ENCODE measurements at places on chromosomes 12 and 14.

- no peak for DNase-seq
These were observed 135.7 kb downstream of the SCARB1 start for GRCh38 chr12:124727922-124728321.

GRCh38 chr14:47660158-47660557 is 15.2 kb downstream of the MDGA2 start:
- DNase-seq: no peak

DNA sequence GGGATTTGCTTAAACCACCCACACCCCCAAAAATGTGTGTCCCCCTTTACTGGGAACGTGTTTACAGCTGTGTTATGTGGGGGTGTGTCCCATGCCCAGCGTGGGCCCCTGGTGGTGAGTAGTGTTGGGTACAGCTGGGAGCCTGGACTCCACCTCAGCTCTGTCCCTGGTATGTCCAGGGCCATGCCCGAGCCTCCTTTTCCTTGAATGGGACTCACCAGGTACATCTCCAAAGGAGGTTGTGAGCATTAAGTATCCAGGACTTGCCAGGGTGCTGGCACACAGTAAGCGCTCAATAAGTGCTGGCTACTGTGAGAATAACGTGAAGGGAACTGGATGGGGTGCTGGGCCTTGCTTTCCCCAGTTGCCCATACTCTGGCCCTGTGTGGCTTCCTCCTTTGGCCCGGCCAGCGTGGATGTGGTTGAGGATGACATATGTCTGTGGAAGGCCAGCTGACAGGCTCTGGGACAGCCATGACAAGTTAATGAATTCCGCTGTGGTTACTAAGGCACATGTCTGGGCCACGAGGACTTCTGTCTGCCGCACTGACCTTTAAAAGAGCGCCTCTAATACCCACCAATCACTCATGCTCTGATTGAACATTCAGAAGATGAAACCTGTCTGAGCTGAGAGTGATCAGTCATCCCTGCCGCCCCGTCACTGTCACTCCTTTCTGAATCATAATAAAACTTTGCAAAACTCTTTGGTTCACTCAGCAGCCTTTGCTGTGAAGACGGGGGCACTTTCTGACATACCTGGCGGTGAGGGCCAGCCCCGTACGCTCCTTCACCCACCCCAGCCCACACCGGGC is 74.7 kb downstream of the DIO3 start:
- no peak for DNase-seq

DNA sequence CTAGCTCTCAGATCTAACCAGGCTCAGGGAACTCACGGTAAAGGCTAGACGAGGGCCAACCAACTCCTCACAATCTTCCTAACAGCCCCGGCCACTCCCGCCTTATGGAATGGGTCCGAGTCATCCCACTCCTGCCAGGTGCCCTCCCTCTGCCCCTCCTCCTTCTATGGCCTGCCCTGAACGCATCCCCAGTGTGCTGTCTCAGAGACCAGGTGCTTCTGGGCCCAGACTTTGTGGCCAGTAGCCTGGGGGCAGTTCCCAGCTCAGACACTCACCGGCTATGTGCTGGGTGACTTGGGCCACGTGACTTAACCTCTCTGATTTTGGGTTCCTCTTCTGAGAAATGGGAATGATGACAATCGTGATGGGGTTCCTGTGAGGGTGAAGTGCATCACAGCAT is 22.5 kb downstream of the PAPLN start:
- no peak for DNase-seq

DNA sequence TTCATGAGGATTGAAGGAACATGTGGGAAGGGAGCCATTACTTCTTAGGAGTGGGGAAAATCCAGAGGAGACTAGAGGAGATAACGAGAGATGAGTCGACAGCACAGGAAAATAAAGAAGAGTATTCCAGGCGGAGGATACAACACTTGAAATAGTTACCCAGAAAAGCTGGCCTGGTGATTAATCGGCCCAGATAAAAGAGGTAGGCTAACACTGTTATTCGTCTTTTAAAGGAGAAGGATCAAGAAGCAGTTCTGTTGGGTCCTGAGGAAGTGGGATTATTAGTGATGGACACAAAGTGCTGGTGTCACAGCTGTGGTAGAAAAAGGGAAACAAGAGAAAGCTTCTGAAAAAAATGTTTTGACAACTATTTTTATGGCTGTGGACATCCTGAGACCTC is 425.3 kb downstream of the ZFP36L1 start:
- no peak for DNase-seq

GRCh38 chr12:13404631-13405473 is 208.3 kb downstream of the EMP1 start:
- DNase-seq: no peak

- DNase-seq: no peak
These were observed 17.4 kb upstream of the DRAM1 start for GRCh38 chr12:101859664-101860607.

GRCh38 chr14:69129264-69129880 is 23.5 kb downstream of the DCAF5 start:
- DNase-seq: no peak

DNA sequence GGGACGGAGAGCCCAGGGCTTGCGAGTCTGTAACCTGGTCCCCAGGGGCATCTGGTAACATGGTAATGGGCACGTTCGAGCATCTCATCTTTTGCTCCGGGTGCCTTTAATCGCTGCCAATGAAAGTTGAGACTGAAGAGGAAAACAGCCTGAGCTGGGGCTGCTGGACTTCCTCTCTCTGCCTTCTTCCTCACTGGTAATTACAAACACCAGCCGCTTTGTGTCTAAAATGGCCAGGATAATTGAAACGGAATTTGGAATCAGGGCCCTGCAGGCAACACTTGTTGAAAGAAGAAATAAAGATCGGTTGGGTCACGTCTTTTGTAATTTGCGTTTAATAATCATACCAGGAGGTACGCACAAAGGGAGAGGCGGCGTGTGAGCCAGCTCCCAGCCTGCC is 51.5 kb upstream of the GPATCH2L start:
- no peak for DNase-seq

DNA sequence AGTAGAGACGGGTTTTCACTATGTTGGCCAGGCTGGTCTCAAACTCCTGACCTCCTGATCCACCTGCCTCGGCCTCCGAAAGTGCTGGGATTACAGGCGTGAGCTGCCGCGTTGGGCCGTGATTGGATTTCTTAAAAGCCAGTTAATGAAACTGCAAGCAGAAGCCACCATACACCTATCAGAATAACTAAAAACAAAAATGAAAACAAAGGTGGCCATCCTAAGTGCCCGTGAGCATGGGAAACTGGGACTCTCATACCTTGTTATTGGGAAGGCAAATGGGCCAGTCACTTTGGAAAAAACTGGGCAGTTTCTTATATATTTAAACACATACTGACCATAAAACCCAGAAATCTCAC is 7.7 kb upstream of the TCTN1 start:
- DNase-seq: no peak

- no peak for DNase-seq
These were observed 77.1 kb upstream of the ANKS1B start for GRCh38 chr12:100061814-100062213.

- no peak for DNase-seq
These were observed 91.9 kb downstream of the SLC24A4 start for GRCh38 chr14:92414690-92415445.

DNA sequence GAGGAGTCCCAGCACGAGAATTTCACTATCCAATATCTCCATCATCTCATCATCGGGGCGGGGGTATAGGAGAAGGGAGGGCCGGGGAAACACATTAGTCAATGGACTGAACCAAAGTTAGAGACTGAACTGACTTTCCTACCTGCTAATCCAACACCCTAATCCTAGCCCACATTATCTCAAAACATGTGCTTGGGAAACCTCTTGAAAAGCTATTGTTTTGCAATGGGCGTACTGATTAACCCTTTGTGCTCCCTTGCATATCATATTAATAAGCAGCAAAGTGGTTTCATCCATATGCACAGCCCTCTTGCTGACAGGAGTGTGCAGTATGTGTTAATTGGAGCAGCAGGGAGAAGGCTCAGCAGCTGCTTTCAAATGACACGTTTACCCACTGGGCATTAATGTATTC is 125.7 kb upstream of the GRIP1 start:
- no peak for DNase-seq

GRCh38 chr12:18551701-18552100 is 186.1 kb downstream of the PLCZ1 start:
- DNase-seq: no peak

GRCh38 chr12:5480218-5480937 is 48.5 kb downstream of the NTF3 start:
- DNase-seq: peak; percentile 71

GRCh38 chr14:70186900-70187451 is 1.8 kb downstream of the SLC8A3 start:
- peak; percentile 15 for DNase-seq

DNA sequence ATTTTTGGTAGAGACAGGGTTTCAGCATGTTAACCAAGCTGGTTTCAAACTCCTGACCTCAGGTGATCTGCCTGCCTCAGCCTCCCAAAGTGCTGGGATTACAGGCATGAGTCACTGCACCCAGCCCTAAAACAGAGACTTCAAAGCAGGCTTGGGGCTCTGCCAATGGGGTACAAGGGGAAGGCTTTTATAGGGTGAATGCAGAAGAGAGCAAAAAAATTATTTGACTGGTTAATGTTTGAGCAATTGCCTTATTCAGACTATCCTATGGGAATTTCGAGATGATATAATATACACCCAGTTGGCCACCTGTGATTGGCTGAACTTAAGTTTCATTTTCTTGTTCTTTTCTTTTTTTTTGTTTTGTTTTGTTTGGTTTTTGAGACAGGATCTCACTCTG is 31.5 kb upstream of the ACTN1 start:
- DNase-seq: no peak

DNA sequence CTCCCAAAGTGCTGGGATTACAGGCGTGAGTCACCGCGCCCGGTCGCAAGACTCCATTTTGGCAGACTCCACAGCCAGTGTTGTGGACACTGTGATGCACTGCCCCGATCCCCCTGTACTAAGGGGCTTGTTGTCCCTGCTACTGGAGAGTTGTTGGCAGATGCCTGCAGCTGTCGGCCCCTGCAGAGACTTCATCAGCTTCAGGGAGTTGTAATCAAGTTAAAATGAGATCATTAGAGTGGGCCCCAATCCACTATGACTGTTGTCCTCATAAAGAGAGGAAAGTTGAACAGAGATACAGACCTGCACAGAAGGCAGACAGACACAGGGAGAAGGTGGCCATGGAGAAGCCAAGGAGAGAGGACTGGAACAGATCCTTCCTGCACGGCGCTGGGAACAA is 23.7 kb upstream of the TUBA1A start:
- no peak for DNase-seq

DNA sequence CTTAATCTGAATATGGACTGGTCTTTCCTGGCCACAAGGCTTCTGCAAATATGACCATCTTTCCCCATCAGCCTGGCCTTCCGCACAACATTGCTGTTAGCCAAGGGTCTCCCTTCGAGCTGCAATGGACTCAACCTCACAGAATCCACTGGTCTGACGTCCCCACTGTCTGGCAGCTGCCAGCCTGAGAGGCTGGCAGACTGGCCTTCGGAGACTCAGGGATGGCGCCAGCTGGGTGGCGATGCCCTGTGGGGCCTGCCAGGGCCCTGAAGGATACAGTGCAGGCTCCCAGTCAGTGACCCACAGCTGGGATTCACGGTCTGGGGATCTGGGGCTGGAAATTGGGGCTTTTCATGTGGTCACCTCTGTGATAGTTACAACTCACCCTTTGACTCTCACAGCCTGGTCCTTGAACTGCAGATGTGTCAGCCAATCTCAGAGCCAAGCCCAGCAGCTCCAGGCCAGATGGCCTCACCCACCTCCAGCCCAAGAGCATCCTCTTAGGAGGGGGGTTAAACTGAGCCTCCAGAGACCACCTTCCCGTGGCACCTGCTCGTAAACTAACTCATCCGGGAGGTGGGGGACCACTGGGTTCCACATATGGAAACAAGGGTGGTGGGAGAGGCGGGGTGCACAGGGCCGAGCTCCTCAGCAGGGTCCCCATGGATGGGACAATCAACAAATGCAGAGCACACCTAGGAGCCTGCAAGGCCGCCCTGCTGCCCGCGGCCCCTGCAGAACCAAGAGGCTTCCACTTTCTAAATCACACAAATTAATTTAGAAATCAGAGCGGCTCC is 21.1 kb upstream of the C14orf180 start:
- DNase-seq: no peak

DNA sequence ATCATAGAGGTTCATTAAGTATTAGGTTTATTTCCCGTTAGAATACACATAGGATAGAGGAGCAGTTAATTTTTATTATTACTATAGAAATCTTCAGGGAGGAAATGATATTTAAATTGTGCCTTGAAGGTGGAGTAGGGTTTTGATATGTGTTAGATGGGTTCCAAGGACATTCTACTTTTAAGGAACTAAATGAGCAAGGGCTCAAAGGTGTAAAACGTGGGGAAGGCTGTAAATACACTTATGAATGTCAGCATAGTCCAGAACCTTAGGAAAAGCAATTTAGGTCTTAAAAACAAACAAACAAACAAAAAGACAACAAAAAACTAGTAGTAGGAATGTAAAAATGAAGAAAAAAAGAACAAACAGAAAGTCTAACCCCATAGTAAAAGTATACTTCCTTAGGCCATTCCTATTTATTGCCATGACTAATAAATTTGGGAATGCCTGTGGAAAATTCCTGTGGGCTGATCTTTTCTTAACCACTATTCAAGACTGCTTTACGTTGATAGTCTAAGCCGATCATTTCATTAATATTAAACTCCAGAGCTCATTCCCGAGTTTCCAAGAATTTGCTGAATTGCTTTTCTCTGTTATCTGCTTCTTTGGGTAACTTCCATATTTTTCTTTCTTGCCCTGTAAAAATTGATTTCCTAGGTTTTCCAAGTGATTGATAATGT is 180.3 kb downstream of the RAD51B start:
- DNase-seq: no peak

GRCh38 chr14:50773632-50774541 is 57.1 kb downstream of the NIN start:
- DNase-seq: no peak

GRCh38 chr12:46686267-46686942 is 139.4 kb downstream of the SLC38A4 start:
- DNase-seq: no peak

GRCh38 chr12:104551-105081 is 38.0 kb downstream of the IQSEC3 start:
- DNase-seq: no peak

- no peak for DNase-seq
These were observed 1.8 kb upstream of the IAPP start for GRCh38 chr12:21370845-21371449.

GRCh38 chr12:110245369-110245772 is 35.7 kb upstream of the ATP2A2 start:
- no peak for DNase-seq

GRCh38 chr12:111529424-111530368 is 69.4 kb downstream of the ATXN2 start:
- peak; percentile 10 for DNase-seq

All from right renal pelvis (tissue), 4 donors.